ENCODE measurements at places on chromosomes 2 and 18.
A peak's percentile ranks its signal among the peaks of the same experiment; 100 is the strongest.

DNA sequence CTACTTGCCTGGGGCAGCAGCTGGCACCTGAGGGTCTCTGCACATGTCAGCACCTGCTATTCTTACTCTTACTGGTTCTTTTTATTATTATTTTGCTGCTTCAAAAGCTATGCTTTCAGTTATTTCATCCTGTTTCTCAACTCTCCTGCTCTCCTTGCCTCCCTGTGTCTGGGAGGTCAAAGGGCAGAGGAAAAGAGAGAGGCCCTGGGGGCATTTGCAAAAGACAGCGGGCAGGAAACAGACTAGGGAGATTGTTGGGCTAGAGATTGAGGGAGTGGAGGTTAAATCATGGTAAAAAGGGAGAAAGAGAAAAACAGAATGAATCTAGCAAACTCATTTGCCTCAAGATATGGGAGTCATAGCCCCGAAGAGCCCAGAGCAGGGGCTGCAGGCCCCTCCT is 21.1 kb upstream of the RPL31 start:
- DNase-seq = no peak

DNA sequence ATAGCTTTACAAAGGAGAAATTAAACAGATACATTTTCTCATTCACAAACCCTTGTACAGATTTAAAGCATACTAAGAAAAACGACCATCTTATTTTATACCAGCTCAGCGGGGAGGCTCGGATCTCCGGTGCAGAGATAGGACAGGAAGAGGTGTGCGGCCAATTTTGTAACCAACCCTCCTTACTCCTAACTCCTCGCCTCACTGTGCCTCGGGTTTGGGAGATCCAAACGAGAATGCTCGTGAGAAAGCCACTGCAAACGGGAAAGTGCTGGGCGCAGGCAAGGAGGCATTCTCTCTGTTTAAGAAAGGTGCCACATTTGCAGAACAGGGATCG is 1.2 kb downstream of the KDSR start:
- DNase-seq = peak; percentile 63

- DNase-seq = no peak
Observed at GRCh38 chr2:47007223-47007825, 91.7 kb upstream of the MCFD2 start.

DNA sequence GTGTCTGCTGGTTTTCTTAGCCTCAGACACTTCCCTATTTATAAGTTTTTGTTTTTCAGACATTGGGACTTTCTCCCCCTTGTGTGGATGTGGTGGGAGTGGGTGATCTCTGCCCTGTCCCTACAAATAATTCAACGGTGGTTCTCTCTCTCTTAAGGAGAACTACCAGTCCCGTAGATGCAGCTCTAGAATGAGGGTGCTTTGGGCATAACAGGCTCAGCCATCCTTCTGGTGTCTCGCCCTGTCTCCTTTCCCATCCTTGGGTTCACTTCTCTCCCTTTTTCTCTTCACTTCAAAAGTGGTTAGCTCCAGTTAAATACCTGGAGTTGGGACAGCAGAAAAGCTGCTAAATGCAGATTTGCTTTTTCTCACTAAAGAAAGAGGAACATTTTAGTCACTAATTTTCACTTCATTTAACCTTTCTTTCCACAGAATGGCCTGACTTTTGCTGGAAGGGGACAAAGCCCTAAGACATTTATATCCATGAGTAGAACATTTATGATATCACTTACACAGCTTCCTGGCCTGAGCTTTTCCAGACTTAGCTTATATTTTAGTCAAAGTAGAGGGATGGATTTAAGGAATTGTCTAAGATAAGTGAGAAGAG is 121.2 kb upstream of the CXCR4 start:
- no peak for DNase-seq

DNA sequence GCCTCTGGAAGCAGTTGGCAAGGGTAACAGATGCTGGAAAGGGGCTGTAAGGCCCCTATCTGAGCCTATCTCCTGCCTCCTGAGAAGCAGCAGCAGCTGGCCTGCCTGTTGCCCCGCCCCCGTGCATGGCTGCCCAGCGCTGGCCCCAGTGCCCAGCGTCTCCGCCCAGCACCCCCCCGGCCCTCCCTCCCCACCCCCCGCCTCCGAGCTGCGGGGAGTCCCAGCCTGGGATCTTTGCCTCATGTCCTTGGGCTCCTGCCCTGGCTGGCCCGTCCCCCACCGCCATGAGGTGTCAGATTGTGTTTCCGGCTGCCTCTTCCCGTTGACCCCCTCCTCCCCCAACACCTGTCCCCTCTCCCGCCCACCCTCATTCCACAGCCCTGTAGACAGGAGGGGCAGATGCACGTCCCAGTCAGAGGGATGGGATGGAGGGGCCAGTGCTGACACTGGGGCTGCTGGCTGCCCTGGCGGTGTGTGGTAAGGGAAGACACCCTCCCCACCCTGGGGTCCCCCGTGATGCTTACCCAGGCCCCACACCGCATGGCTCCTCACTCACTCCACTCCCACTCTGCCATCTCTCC is at the start of gene CHRND:
Gene CHRND (plus strand): TSS at position 370 of the 581 bp plus-strand sequence. CDS start 56 bp downstream, at position 426.
- peak; percentile 50 for DNase-seq

DNA sequence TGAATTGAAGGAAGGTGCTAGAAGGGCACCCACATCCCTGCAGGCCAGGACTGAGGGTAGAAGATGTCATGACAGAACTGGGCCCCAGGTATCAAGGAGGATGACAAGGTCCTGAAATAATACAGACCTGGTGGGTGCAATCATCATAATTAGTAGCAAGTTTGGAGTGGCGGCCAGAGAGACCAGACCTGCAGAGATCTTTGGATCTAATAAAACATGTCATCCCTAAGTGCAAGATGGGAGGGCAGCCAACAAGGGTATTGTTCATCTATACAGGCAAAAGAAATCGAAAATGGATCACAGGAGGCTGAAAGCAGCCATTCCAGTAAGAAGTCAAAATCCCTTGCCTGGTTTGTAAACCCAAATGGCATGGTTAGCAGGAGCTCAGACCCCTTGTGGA is 111.3 kb upstream of the BOD1L2 start:
- DNase-seq = no peak

DNA sequence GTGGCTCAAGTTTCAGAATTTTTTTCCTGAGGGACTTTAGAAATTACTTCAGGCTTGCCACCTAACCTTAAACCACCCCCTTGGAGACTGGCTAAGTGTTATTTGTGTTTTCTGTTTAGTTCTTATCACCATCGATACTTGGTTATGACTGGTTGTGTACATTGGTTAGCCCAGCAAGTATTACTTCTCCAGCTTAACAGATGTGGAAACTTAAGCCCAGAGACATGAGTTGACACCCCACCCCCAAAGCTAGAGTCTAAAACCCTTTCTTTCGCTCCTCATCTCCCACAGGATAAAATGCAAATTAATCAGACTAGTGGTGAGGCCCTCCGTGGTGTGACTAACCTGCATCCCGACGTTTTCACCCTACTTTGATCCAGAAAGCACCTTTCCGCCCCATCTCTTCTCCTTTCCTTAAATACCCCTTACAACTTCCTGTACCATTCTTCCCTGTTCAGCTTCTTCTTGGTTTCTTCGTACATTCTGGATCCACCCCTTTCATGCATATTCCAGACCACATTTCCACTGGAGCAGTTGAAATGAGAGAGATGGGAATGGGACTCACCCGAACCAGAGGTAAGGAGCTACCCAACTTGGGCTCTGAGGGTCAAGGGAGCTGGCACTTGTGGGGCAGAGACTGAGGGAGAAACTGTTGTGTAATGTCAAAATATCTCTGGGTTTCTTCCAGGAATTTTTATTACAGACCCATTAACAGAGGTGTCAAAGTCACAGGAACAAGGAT is 819 bp upstream of the MAP3K2 start:
- DNase-seq = no peak

DNA sequence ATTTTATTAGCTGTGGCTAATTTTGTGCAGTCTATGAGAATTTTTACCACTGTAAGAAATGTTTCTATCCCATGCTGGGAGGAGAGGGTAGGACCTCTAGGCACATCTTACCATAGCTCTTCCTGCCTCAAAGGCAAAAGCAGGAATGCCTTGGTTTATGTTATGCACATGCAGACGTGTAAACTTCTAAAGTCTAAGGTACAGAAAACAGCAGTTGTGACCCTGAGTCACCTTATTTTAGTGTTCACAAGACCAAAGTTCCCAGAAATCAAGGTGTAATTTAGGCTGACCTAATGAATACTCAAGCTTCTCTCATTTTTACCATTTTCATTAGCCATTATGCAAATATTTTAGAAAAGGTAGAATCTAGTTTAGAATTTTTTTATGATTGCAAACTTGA is 15.4 kb upstream of the WIPF1 start:
- DNase-seq = peak; percentile 17

- DNase-seq = no peak
Observed at GRCh38 chr2:199810422-199811171, 40.4 kb downstream of the FTCDNL1 start.

DNA sequence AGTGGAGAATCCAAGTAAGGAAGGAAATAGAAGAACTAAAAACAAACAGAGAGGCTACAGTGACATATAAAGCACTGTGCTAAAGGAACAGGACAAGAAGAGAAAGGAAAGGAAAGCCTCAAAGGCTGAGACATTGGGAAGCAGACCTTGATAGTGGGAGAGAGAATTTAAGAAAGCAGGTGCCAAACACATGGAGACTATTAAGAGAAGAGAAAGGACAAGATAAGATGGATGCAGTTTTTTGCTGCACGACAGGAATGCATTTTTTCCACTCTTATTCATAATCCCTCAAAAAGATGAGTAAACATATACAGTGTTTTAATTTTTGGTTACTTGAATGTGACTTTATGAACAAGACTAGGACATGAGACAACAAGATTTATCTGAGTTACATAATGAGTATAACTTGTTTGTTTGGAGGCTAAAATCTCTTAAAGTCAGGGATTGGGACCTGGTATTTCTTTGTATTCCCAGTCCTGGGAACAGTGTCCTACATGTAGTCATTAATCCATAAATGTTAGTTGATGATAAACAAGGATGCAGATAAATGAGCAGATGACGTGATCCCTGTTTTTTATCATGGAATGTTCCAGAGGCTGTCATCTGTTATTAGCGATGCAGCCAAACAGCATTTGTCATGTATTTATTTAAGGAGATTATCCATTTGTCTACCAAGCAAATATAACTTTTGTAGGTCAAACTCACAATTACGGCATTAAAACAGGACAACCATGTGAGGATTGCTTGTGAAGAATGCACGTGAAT is 141.7 kb downstream of the DNER start:
- DNase-seq = no peak

DNA sequence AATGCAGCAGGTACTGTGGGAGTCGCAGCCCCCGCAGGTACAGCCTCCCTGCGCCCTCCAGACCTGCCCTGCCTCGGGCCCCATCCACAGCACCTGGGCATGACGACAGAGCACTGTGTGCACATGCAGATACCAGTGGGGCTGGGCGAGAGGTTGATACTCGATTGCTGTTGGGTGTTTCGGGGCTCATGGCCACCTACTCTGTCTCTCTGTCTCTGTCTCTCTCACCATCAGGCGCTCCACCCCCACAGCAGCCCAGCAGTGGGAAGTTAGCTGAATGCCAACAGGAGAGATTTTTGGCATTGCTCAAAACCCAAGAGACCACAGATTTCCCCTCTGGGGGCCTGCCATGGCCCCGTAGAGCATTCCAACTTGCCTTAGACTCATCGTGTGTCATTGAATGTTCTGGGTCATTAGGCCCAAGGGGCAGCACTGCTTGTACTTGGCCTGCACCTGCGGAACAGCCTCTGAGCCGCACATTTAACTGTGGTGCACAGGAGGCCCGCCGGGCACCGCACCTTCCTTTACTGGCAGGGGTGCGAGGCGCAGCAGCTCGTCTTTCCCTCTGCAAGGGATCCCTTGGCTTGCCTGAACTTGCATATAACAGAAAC is 18.8 kb downstream of the KCNIP3 start:
- DNase-seq = no peak

DNA sequence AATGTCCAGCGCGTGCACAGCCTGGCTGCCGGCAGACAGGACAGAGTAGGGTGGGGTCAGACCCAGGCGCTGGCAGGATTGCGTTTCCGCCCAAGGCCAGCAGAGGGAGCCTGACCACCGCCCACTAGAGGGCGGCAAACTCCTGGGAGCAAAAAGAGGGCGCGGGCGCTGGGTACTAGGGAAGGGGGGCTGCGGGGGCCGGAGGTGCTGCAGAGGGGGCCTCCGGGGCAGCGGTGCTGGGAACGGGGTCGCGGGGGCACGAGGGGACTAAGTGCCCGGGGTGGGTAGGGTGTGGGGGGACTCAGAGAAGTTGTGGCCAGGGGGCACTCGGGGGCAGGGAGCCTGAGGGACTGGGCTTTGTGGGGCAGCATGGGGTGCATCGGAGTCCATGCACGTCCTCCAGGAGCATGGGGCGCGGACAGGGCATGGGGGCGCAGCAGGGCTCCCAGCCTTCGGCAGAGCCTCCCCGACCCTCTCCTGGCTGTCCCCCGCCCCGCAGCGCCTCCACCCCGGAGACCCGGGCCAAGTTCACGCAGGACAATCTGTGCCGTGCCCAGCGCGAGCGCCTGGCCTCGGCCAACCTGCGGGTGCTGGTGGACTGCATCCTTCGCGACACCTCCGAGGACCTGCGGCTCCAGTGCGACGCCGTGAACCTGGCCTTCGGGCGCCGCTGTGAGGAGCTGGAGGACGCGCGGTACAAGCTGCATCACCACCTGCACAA is 3.2 kb downstream of the TEKT4 start:
- DNase-seq = peak; percentile 88

DNA sequence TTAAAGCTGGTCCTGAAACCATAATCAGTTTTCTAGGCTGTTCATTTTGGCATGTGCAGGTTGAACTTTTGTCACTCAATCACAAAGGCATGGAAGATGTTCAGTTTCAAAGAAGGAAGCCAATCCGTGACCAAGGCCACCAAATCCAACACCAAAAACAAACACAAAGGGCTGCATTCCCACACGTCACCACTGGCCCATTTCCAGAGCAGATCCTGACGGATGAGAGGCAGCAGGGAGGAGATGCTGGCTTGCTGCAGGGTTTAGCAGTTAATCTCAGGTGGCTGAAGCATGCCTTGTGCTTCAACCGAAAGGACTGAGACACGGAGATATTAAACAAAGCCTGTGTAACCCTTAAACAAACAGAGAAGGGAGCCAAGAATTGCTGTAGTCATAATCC is 191.9 kb upstream of the CTAGE1 start:
- peak; percentile 71 for DNase-seq

- no peak for DNase-seq
Observed at GRCh38 chr2:140256080-140256479, 1475.9 kb upstream of the NXPH2 start.

DNA sequence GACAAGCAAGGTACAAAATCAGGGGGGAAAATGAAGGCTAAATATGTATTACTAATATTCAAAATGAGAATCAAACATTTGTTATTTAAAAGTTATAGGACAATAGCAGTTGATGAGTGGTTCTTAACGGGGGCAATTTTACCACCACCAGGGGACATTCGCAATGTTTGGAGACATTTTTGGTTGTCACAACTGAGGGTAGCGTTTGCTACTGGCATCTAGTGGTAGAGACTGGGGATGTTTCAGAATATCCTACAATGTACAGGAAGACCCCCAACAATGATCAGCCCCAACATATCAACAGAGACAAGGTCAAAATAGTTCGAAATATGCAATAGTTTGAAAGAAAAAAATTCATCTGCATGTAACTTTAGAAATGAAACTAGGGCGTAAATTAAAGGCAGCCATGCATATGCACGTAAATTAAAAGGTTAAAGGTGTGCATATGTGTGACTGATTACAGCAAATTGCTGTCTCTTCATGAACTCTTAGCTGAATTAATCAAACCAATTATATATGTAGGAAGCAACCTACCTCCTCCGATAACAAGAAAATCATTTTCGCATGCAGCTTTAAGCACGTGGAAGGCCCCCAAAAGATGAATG is 61.2 kb upstream of the CUL3 start:
- peak; percentile 17 for DNase-seq
